ENCODE measurements at places on chromosomes 12 and 14.

GRCh38 chr12:4791497-4791896, 71.3 kb downstream of the GALNT8 start:
- DNase-seq: no peak

DNA sequence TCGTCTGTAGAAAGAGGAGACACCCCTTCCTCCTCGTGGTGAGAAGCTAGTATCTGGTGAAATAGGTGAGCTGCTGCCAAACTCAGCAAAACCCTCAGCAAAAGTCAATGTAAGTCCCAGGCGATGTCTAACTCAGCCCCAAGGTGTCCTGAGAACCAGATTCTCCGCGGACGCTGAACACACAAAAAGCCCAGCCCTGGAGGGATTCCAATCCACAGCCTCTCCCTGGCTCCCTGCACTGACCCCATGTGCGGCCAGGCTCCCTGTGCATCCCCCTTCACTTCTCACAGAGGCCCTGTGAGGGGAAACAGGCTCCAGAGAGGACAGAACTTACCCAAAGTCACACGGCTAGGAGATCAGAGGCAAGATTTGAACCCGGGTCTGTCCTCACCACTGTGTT, 81.5 kb downstream of the NINJ2 start:
- no peak for DNase-seq

GRCh38 chr14:90846511-90846910, 30.3 kb upstream of the TTC7B start:
- DNase-seq: no peak

GRCh38 chr14:92552066-92552465, 38.5 kb downstream of the RIN3 start:
- DNase-seq: no peak

All from NAMALWA (cell line).